ENCODE measurements at places on chromosomes 4 and X.
A peak's percentile ranks its signal among the peaks of the same experiment; 100 is the strongest.

- no peak for DNase-seq
Observed at GRCh38 chrX:11619441-11619840, 46.3 kb downstream of the ARHGAP6 start.

DNA sequence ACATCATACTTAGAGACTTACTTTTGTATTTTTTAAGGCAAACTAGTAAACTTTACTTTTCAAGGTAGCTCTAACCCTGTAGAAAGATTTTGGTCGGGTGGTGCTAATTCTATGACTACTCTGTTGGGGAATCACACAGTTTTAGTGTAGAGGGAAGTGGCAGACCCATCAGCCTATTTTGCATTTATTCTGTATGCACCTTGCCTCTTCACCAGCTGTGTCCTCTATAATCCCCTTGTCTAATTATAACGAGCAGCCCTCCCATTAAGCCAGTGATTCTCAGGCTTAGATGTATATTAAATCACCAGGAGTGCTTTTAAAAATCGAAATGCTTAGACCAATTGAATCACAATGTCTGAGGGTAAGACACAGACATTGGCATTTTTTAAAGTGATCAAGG lies 78.1 kb downstream of the GALNT7 start:
- no peak for DNase-seq

DNA sequence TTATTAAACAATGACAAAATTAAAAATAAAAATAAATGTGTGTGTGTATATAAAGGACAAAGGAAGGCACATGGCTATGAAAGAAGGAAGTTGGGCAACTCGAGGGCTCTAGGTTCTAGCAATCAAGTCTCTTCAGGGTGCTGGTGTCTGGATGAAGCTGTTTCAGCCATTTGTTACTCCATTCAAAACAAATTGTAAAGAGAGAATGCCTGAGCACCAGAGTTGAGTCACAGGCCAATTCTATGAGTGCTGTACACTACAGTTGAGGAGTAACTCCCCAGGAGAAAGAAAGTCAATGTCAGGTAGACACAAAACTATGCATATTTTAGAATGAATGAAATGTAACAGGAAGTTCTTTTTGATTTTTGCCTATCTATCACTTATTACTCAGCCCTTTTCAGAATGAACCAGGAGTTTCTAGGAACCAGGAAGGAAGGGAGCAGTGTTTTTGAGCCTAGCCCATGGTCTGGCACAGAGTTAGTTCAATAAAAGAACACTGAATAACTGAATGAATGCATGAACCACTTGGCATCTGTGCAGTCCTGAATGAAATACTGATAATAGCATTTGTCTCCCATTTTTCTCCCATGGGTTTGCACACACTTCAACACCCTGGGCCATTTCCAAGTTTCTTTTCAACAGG lies 151.7 kb upstream of the CPEB2 start:
- no peak for DNase-seq

GRCh38 chr4:98685225-98686042 lies 27.0 kb upstream of the TSPAN5 start:
- DNase-seq: no peak

DNA sequence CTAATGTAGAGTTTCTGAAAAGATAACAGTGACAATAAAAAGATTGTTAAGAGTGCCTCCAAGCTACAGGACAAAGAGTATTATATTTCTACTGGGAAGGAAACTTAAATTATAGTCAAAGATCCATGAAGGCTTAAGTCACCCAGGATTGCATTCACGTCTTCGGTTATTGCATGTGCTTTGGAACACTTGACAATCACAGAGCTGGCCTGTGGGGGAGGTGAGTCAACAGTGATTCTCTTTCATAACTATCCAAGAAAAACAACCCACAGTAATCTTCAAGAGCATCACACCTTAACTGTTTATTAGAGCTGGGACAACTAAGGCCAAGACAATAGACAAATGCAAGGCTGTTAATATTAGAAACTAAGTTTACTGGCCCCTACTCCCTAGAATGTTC lies 40.3 kb downstream of the PDGFC start:
- no peak for DNase-seq

DNA sequence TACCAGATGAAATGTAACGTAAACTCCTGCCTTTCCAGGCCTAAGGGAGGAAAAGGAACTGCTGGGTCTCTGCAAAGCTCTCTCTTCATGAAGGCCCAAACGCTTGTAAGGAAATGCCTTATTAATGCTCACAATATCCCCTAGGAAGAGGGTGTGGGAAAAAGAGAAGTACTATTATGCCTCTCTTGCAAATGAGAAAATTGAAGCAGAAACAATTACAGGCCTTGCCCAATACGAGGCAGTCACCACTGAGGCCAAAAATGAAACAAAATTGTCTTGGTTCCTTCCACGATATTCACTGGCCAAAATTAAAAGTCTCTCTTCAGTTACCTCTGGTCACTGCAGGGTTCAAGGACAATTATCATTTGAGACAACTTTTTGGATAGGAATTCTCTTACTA lies 3.2 kb downstream of the SCARB2 start:
- DNase-seq: no peak

DNA sequence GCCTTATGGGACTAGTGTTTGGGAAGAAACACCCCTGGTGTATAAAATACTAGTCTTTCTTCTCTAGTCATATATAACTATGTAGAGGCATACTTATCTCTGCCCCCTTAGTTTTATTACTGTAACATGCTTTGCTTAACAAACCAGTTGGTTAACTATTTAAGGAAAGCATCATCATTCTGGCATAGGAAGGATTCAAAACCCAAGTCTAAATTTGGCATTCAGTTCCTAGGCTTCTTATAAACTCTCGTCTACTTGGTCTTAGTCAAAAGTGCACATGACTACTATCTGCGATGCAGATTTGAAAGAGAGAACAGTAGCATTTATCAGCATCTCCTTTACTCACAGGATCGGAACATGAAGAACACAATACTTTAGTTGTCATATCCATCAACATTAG lies 111.3 kb downstream of the MFAP3L start:
- no peak for DNase-seq

DNA sequence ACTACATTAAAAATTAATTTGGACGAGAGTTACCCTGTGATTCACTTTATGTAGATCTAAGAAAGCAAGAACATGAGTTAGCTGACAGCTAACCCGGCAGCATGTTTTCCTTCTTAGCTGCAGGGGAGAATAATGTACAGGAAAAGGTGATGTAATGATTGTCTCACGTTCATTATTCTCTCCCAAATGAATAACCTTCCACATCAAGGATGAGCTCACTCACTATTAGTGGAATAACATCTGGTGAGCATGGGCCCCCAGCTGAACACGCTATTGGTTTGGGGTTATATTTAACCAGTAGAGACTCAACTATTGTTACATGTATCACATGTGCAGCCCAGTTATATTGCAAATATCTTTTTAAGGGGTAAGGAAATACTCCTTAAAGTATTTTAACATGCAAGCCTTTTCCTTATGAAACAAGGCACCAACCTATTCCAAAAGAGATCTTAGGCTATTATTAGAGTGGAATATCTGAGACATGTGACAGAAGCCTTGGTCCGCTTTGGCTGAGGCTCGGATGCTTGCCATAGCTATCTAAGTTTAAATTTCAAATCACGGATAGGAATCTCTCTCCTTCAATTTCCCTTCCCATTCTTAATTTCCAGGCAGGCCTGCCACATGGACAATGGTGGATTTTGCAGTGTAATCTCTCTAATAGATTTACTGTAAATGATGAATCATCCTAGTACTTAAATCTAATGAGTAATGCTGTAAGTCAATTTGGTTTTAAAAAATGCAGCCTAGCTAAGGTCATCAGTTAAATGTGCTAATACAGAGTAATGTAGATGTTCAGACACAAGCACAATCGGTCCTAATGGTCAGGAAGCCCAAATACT lies 99.0 kb upstream of the OTUD4 start:
- no peak for DNase-seq

GRCh38 chr4:141246683-141247429 lies 26.2 kb downstream of the ZNF330 start:
- DNase-seq: no peak

DNA sequence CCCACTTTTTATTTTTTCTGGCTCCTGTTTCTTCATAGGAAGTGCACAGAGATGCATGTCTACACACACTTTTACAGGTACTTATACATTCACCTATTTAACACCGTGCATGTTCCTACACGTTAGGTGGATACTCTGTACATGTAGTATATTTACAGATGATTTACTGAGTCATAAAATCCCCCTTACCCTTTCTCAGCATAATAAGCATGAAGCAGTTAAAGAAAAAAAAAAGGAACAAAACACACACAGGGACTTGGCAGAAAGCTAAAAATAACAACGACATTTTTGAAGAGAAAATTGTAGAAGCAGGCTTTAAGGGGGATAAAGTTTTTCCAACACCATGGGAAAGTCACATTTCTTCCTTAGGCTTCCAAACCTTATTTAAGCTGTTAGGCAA lies 96.4 kb upstream of the IQCM start:
- no peak for DNase-seq

GRCh38 chr4:6275898-6276806 lies 6.5 kb downstream of the WFS1 start:
- DNase-seq: no peak

- DNase-seq: no peak
Observed at GRCh38 chrX:109716431-109717028, 16.5 kb downstream of the ACSL4 start.

DNA sequence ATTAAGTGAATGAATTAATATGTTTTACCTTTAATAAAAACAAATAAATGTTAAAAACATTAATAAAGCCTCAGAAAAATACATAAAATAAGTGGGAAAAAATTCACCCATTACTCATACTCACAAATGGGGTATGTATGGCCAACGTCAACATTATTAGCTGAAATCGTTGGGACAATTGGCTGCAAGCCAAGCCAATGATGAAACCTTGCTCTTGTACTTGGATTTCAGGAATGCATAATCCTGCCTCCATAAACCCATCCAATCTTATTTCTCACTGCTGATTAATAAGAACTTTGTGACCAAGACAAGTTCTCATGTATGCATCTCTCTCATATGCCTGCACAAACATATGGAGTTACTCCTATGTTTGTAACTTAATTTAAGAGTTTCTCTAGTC lies 35.3 kb upstream of the ADAMTS3 start:
- no peak for DNase-seq

GRCh38 chr4:20203508-20203907 lies 48.2 kb upstream of the SLIT2 start:
- DNase-seq: no peak

GRCh38 chr4:152929888-152930287 lies 6.2 kb upstream of the FHDC1 start:
- no peak for DNase-seq

GRCh38 chr4:142883040-142883832 lies 37.1 kb upstream of the INPP4B start:
- no peak for DNase-seq

DNA sequence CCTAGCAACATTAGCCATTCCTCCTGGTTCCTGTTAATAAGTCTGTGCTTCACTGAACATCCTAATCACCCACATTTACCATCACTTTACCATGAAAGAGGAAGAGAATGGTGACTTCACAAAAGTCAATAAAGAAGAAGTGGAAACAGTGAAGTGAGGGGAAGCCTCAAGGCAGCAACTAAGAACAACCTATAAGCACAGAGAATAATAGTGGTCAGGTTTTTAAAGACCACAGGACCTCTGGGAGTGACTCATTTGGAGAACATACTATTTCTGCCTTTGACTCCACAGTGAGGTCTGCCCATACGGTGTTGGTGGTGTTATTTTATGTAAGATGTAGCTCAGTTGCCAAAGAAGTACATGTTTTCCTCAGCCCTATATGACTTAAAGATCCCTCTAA lies 86.0 kb upstream of the TET2 start:
- DNase-seq: no peak

DNA sequence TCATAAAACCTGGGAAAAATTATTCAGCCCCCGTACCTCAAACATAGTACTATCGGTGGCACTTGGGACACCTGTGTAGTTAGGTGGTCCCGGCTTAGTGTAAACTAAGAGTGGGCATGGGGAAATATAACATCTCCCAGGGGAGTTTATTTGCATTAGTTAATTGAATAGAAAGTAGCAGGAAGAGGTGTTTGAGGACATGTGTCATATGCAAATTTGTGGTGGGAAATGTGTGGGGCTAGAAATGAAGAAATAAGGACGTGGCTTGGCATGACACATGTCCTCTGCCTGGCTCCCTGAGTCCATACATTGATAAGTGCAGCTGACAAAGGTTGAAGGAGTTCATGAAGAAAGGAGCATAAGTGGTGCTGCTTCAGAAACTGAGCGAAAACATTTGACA lies 483.6 kb downstream of the SH2D1A start:
- DNase-seq: no peak

- DNase-seq: no peak
Observed at GRCh38 chrX:153857348-153857903, 27.1 kb upstream of the PDZD4 start.

- no peak for DNase-seq
Observed at GRCh38 chrX:32825009-32825408, 386.3 kb downstream of the DMD start.

DNA sequence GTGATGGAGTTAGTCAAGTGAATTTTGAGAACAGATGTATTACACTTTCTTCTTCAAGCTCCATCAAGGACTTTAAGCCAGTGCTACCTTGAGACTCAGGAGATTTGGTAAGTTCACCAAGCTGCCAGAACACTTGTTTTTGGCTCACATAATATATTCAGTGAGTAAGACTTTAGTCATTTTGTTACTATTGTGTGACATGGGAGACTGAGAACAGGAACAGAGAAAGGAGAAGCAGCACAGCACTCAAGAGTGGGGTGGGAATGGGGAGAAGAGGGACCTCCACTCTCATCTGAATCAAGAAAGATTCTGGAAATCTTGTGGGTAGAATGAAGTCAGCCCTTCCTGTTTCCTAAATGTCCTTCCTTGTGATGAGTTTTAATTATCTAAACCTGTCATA lies 87.3 kb upstream of the TET2 start:
- DNase-seq: no peak

GRCh38 chr4:147969573-147970385 lies 237.9 kb downstream of the ARHGAP10 start:
- DNase-seq: no peak

GRCh38 chrX:39409246-39409917 lies 608.1 kb downstream of the MID1IP1 start:
- no peak for DNase-seq

DNA sequence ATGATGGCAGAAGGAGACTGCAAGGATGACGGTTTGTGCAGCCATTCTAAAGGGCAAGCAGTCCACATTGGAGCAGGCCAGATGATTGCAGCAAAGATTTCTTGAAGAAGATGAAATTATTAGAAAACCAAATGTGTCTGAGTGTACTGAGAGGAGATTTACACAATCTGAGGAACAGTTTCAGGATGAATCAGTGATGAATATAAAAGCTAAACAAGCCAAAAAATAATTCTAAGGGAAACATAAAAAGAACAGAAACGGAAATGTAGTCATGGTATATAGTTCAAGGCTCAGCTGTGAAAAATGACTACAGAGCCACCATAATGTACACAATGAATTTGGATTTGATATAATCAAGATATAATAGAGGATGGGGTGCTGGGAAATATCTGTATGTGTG lies 168.5 kb downstream of the PDGFC start:
- no peak for DNase-seq

- DNase-seq: no peak
Observed at GRCh38 chr4:85798012-85798770, 323.2 kb downstream of the ARHGAP24 start.

GRCh38 chr4:122151982-122152710 lies at the start of gene BLTP1:
Gene BLTP1, plus strand, starts transcription at chr4:122152331. Its CDS starts 18,317 bp downstream, at chr4:122170648.
- DNase-seq: peak; percentile 80

- no peak for DNase-seq
Observed at GRCh38 chrX:38606821-38607220, 45.5 kb downstream of the TSPAN7 start.

GRCh38 chr4:8700531-8700930 lies 108.0 kb downstream of the CPZ start:
- no peak for DNase-seq

All from stimulated activated CD4-positive, alpha-beta T cell treated with anti-CD3 and anti-CD28 coated beads, Interleukin-15, amount 100 ng/mL, for 1 hour (primary cell).